ENCODE measurements at places on chromosomes 6 and 20.

DNA sequence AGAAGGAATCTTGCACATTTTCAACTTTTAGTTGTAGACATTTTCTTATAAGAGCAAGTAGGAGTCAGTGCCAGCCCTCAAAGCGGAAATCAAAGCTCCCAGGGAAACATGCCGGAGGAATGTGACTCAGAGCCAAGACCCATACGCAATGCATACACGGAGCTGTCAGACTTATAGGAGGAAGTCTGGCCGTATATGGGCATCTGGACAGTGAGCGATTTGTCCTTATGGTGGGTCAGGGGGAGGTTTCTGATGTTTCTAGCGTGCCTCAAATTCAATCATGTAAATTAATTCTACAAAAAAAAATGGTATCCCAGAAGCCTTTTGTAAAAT lies 3.6 kb upstream of the CCN2 start:
- no peak for DNase-seq

GRCh38 chr6:69888482-69889233 lies 22.3 kb downstream of the COL19A1 start:
- no peak for DNase-seq

- no peak for DNase-seq
Observed at GRCh38 chr6:41531016-41531415, 15.2 kb upstream of the FOXP4 start.

GRCh38 chr6:44725070-44725469 lies 337.6 kb downstream of the CDC5L start:
- DNase-seq, result no peak

DNA sequence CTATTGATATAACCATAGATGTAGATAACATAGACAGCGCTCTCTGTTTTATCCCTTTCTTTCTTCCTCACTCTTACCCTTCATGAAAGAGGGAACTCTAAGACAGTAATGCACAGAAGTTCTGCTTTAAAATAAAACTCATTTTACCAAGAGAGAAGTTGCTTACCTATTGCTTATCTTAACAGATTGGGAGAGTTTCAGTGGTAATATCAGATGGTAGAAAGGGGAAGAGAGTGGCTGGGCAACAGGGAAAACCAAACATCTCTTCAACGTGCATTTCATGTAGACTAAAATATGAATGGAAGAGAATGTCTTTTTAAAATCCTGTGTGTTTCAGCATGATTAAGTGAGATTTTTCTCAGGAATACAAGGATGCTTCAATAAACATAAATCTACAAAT lies 45.3 kb upstream of the SIRPG start:
- no peak for DNase-seq

DNA sequence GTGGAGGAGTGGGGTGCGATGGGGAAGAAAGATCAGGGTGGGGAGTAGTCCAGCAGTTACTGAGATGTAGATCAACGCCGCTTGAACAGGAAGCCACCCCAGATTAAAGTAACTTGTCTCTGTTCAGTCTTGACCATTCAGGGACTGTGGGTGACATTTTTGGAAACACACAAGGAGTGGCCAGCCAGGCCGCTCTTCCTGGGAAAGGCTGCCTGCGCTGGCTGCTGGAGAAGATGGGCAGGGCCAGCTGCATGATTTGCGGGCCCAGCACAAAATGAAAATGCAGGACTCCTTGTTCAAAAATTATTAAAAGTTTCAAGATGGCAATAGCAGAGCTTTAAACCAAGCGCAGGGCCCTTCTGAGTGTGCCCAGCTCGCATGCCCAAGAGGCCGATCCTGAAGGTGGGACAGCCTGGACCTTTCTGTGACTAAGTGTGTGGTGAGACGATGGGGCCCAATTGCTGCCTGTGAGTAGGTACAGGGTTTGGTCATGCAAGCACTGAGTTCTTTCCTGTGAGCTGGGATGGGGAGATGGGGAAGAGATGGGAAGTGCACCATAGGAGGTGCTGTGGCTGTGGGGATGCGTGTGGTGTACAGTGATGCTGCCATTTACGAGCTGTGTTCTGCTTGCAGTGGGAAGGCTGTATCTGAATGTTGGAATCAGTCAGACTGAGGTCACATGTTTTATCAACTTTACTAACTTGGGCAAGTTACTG lies 51.3 kb downstream of the DAAM2 start:
- no peak for DNase-seq

DNA sequence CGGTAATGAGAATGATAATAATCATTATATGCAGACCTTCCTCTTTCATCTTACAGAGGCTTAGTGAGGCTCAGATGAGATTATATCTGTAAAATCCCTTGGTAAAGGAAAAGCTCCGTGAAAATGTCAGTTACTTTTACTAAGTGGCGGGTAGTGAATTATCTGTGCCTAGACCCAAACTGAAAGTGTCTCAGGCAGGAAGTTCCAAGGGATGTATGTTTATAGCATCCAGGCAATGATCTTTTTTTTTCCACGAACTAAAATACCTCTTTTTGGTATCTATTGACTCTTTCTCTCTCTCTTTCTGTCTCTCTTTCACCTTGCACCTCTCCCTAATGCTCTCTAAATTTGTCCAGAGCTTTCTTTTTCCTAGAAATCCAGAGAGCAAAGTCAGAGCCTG lies 5.0 kb downstream of the TCF21 start:
- no peak for DNase-seq

All from stimulated activated CD8-positive, alpha-beta memory T cell treated with anti-CD3 and anti-CD28 coated beads, Interleukin-7, amount 100 ng/mL, for 48 hours (primary cell).